ENCODE measurements at places on chromosomes 16 and 17.
A peak's percentile ranks its signal among the peaks of the same experiment; 100 is the strongest.

- DNase-seq: peak; percentile 65
Observed at GRCh38 chr17:65055708-65056638, 567 bp downstream of the GNA13 start.

DNA sequence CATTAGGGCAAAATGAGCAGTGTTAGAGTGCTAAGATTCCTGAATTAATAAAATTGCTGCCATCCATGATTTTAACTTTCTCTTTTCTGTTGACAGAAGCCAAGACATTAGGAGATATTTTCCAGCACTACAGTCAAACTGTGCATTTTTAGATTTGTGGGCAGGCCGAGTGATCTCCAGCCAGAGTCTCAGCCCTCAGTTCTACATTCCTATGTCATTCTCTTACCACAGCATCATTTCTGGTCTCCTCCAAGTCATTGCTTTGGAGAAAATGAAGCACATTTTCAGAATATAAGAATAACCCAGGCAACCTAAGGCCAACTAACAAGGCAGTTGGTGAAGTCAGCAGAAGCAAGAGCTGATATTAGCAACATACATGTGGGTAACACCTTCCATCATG lies 74.6 kb upstream of the NUDT7 start:
- no peak for DNase-seq

DNA sequence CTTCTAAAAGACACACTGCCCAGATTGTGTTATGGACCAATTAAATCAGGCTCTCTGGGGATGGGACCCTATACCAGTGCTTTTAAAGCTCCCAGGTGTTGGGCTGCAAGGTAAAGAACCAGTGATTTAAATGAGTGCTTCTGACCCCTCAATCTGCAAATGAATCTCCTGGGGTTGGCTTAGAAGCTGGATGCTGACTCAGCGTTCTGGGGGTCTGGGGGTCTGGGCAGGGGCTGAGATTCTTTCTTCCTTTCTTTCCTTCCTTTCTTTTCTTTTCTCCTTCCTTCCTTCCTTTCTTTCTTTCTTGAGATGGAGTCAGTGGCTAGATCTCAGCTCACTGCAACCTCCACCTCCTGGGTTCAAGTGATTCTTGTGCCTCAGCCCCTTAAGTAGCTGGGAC lies 2.0 kb upstream of the TVP23A start:
- no peak for DNase-seq

DNA sequence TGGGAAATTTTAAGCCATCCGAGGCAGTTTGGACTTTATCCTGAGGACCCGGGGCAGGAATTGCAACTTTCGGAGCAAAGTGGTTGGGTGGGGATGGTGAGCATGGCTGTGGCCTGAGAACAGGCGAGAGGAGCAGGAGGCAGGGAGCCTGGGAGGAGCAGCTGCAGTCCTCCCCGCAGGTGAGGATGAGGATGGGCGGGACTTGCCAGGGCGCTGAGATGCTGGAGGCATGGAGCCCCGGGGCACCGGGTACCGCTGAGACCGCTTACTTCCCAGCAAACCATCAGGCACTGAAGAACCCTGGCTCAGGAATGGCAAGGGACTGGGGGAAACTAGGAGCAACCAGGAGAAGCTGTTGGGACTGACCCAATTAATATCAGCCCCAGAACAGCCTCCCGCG lies 210.8 kb downstream of the GSG1L start:
- no peak for DNase-seq

GRCh38 chr17:4950746-4951204 lies at the start of gene ENO3:
Gene ENO3, plus strand, starts transcription at chr17:4951119. Its CDS starts 711 bp downstream, at chr17:4951830.
- no peak for DNase-seq
